Left lung (tissue), 14 donors: ENCODE measurements at places on chromosomes 3 and 15.

DNA sequence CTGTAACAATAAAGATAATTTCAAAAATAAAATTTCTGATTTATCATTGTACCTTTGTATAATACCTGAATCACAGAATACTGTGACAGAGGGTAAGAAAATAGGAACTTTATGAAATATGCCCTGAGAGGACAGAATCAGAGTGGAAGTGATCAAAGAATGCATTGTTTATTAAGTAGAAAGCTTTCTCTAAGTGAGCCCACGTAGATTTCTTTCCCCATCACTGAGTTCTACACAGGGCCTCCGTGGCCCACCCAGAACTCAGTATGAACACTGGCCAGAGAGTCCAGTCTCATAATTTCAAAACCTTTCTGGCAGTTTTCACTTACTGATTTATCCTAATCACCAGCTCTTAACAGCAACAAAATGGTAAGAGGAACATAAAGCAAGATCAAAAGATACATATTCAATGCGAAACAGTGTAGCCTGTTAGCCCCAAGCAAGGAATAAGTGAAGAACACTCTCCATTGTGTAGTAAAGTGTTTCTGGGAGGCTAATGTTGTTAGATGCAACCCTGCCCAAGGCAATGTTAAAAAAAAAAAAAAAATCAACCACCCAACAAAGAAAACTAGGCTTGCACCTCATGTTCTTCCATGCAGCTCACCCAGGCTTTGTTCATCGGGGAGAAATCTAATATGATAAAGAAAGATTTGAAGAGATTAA lies 341.3 kb downstream of the LSAMP start:
- no peak overlapping the region for H3K27ac ChIP-seq
- no peaks in the 10 kb centered on the region for H3K27me3 ChIP-seq
- H3K36me3 ChIP-seq, result no peaks in the 10 kb centered on the region

DNA sequence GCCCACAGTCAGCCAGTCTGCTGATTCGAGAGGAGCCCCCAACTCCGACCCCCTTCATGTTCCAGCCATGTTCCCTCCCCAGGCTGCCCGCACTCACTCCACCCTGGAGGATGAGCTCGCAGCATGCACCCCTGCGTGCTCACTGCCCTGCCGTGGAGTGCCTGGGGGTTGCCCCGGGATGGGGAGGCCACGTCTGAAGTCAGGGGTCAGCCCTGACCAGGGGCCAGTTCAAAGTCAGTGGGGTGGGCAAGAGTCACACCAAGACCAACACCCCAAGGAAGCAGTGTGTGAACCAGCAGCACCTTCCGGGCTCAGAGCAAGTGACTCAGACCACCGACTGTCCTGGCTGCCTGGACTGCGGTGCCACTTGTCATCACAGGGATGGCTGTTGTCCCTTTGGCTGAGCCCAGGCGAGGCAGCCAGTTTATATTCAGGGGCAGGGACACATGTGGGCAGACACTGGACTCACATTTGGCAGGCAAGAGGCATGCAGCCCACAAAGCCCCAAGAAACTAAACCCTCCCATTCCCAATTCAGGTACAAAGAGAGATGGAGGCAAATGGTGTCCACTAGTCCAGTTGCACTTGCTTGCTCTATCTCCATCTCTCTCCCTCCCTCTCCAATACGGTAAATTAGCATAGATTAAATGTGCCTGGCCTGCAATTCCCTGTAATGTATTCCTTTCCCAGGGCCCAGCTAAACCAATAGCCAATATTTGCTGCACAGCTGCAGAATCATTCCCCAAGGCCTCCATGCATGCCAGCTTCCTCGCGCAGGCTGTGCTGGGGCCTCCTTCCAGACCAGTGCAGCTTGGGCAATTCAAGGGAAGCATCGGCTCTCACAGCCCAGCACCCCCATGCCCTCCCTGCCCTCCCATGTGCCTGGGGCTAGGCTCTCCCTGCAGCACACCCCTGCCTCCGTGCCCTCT lies 135.7 kb upstream of the IQSEC1 start:
- H3K36me3 ChIP-seq, result no peaks in the 10 kb centered on the region
- no peak for DNase-seq
- H3K27me3 ChIP-seq, result peaks cover 56% of the 10 kb centered on the region
- no peak overlapping the region for H3K4me3 ChIP-seq
- H3K4me1 ChIP-seq, result no peaks in the 10 kb centered on the region
- H3K27ac ChIP-seq, result no peak overlapping the region

DNA sequence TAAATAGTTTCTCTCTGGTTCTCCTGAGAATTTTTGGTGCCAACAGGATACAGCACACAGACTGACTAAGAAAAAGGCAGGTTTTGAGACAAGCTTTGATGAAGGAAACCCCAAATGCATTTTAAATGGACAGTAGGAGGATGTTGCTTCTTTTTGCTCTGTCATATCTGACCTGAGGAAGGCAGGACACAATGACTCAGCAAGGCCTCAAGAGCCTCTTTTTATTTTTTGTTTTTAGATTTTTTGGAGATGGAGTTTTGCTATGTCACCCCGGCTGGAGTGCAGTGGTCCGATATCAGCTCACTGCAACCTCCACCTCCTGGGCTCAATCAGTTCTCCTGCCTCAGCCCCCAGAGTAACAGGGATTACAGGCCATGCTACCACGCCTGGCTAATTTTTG lies 16.9 kb upstream of the KNG1 start:
- no peaks in the 10 kb centered on the region for H3K4me1 ChIP-seq
- H3K4me3 ChIP-seq, result no peak overlapping the region
- no peaks in the 10 kb centered on the region for H3K36me3 ChIP-seq
- no peak for DNase-seq
- no peak overlapping the region for H3K27ac ChIP-seq

GRCh38 chr15:57993409-57994145 lies 71.9 kb downstream of the ALDH1A2 start:
- H3K4me3 ChIP-seq, result no peak overlapping the region
- DNase-seq, result peak; percentile 83
- H3K4me1 ChIP-seq, result no peaks in the 10 kb centered on the region
- H3K27me3 ChIP-seq, result peaks cover 4% of the 10 kb centered on the region
- no peaks in the 10 kb centered on the region for H3K36me3 ChIP-seq
- no peak overlapping the region for H3K27ac ChIP-seq

DNA sequence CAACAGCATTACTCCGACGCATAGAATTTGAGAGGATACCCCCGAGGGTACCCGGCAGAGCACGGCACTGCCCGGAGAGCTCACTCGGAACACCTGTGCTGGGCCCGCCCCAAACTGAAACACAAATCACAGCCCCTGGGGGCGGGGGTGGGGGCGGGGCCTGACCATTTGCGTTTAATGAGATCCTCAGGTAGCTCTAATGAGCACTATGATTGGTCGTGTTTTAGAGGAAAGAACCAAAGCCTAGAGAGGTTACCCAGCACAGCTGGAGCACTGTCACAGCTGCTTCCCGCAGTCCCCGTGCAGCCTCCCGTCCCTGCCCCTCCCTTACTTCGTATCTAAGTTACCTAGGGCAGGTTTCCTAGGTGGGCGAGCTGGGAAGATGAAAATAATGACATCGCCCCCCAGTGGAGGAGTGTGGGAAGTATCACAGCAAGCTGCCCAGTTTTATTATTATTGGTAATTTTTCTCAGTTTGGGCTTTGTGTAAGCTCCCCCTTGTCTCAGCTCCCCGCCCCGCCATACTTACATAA lies 187.1 kb downstream of the PDE8A start:
- DNase-seq, result peak; percentile 44
- H3K4me3 ChIP-seq, result peak overlapping the region; percentile 10
- no peaks in the 10 kb centered on the region for H3K36me3 ChIP-seq
- H3K27me3 ChIP-seq, result peaks cover 21% of the 10 kb centered on the region
- peaks cover 3% of the 10 kb centered on the region for H3K4me1 ChIP-seq

DNA sequence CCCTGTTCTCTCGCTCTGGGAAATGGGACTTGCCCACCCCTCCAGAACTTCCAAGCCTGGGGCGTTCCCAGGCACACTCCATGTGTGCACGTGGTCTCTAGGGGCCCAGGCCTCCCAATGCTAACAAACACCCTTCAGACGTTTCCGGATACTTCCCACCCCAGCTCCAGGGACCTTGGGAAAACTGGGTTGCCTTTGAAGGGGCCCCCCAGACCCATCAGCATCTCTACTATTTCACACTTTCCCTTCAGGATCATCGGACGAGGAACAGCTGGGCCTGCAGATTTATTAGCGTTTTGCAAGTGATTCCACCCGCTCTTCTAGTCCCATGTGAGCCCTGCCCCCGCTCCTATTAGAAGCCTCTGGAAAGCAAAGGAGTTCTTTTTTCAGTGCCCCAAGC lies 63.2 kb downstream of the MAGEF1 start:
- no peaks in the 10 kb centered on the region for H3K36me3 ChIP-seq
- no peaks in the 10 kb centered on the region for H3K27me3 ChIP-seq
- no peak for DNase-seq

- H3K27ac ChIP-seq, result no peak within 1 kb of the TSS
- no peaks in the 10 kb centered on the region for H3K36me3 ChIP-seq
- peak; percentile 57 for DNase-seq
- peak within 1 kb of the TSS; percentile 40 for H3K4me3 ChIP-seq
- peaks cover 34% of the 10 kb centered on the region for H3K27me3 ChIP-seq
Measured at GRCh38 chr15:65377976-65378366, at the start of gene IGDCC3. TSS of gene IGDCC3 (minus strand) at chr15:65378002. CDS start at chr15:65377788, 214 bp downstream.

DNA sequence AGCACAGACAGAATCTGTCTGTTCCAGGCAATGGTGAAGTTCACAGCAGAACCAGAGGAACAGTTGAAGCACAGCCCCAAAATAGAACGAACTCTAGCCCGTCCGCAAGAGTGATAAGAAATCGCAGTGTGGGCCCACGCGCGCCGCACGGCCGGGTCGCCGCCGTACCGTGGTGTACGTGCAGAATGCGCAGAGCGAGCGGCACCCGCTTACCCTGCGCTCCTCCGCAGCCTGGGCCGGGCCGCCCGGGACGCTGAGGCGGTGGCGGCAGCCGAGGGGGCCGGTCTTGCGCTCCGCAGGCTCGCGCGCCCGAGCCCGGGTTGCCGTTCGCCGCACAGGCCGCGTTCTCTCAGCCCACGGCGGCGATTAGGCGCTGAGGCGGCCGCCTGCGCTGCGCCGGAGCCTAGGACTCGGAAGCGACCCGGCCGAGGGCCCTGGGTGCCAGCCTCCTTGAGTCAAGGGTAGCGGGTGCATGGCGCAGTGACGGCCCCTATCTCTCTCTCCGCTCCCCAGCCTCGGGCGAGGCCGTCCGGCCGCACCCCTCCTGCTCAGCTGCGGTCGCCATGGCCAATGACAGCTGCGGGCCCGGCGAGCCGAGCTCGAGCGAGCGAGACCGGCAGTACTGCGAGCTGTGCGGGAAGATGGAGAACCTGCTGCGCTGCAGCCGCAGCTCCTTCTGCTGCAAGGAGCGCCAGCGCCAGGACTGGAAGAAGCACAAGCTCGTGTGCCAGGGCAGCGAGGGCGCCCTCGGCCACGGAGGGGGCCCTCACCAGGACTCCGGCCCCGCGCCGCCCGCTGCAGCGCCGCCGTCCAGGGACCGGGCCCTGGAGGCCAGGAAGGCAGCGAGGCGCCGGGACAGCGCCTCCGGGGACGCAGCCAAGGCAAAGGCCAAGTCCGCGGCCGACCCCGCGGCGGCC lies 20.5 kb downstream of the WDR73 start:
- H3K4me1 ChIP-seq, result peaks cover 51% of the 10 kb centered on the region
- no peaks in the 10 kb centered on the region for H3K27me3 ChIP-seq
- peak; percentile 75 for DNase-seq
- H3K36me3 ChIP-seq, result peaks cover 26% of the 10 kb centered on the region
- peak overlapping the region; percentile 95 for H3K27ac ChIP-seq

DNA sequence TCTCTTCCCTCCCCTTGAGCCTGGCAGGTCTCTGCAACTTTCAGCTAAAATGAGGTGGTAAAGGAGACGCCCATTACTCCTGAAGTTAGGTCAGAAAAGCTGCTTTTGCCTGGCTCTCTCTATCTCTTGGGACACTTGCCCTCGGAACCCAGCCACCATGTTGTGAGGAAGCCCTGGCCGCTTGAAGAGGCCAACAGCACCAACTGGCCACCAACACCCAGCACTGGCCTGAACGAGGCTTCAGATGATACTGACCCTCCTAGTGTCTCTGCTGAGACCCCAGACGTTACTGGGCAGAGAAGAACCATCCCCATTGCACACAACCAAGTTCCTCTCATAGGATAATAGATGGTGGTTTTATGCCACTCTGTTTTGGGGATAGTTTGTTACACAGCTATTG lies 49.5 kb upstream of the PCSK6 start:
- H3K27me3 ChIP-seq, result no peaks in the 10 kb centered on the region
- no peak overlapping the region for H3K4me3 ChIP-seq
- H3K4me1 ChIP-seq, result no peaks in the 10 kb centered on the region
- DNase-seq, result no peak
- no peaks in the 10 kb centered on the region for H3K36me3 ChIP-seq

GRCh38 chr15:64699751-64700388 lies 75.5 kb downstream of the RBPMS2 start:
- no peaks in the 10 kb centered on the region for H3K27me3 ChIP-seq
- no peaks in the 10 kb centered on the region for H3K36me3 ChIP-seq
- peak overlapping the region; percentile 82 for H3K27ac ChIP-seq
- H3K4me3 ChIP-seq, result peak overlapping the region; percentile 86

- no peaks in the 10 kb centered on the region for H3K36me3 ChIP-seq
- no peaks in the 10 kb centered on the region for H3K4me1 ChIP-seq
- no peaks in the 10 kb centered on the region for H3K27me3 ChIP-seq
- DNase-seq, result no peak
Measured at GRCh38 chr3:150975086-150975991, 2.8 kb upstream of the CLRN1 start.

GRCh38 chr15:100733101-100733842 lies 130.9 kb downstream of the ASB7 start:
- no peaks in the 10 kb centered on the region for H3K4me1 ChIP-seq
- no peak overlapping the region for H3K4me3 ChIP-seq
- H3K27ac ChIP-seq, result no peak overlapping the region
- no peaks in the 10 kb centered on the region for H3K36me3 ChIP-seq
- H3K27me3 ChIP-seq, result no peaks in the 10 kb centered on the region

DNA sequence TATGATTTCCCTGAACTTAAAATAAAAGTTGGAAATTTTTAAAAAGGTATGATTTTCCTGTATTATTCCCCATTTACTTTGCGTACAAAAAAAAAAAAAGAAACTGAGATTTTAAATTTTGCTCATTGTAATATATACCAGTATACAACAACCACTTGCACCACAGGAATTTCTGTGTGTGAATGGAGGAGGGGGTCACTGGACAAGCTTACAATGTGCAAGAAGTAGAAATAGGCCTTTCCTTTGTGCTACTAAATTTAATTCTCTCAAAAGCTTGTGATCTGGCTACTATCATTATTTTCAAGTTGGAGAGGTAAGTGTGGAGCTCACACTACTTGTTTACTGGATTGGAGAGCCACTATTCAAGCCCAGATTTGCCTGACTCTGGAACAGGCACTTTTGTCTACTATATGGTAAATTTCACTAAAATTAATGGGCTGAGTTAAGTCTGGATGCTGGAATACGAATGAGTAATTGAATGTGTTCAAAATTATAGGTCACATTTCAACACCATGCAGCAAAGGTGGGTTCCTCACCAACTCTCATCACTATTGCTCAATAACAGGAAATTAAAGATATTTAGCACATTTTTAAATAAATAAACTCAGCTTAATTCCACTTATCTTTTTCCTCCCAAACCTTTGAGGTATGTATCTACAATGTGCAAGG lies 148.0 kb upstream of the MBNL1 start:
- H3K27ac ChIP-seq, result peak overlapping the region; percentile 19
- no peaks in the 10 kb centered on the region for H3K27me3 ChIP-seq
- DNase-seq, result no peak
- no peaks in the 10 kb centered on the region for H3K36me3 ChIP-seq

GRCh38 chr3:16406166-16406565 lies 107.3 kb downstream of the RFTN1 start:
- H3K27ac ChIP-seq, result no peak overlapping the region
- H3K4me1 ChIP-seq, result peaks cover 18% of the 10 kb centered on the region
- no peaks in the 10 kb centered on the region for H3K27me3 ChIP-seq
- no peak overlapping the region for H3K4me3 ChIP-seq
